Astrocyte (in vitro differentiated cells and primary cell): ENCODE measurements at places on chromosomes 7 and 10. TPM values are rescaled to one million over a fixed set of nuclear protein-coding genes. Genes with fewer than 3 reads are reported as not detected.

DNA sequence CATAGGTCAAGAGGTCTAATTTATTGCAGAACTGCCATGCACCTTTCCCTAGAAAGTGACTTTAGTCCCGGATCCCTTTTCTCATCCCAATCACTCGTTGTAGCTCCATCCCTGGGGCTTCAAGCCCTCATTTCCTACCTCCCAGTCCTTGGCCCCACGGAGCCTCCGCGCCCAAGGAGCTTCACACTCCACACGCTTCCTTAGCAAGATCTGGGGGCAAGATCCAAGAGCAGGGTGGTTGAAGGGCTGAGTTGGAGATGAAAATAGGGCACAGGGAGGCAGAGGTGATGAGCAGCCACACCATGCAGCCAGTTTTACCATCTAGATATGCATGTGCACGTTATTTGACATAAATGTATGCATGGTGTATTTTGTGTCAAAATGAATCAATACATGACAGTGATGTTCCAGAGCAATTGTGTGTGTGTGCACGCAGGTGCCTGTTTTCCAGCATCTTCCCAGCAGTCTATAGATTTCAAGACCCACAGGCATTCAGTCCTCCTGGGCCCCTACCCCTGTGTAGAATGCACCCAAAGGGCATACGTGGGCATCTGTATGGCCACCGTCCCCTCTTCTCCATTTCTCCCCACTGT lies 6.0 kb upstream of the TRPV6 start:
- H3K36me3 ChIP-seq, result no peaks in the 10 kb centered on the region
- H3K4me1 ChIP-seq, result no peaks in the 10 kb centered on the region
- peaks cover 5% of the 10 kb centered on the region for H3K27me3 ChIP-seq
- no peak for DNase-seq

GRCh38 chr10:71767420-71768035 lies 5.8 kb downstream of the VSIR start:
- peak overlapping the region; percentile 73 for H3K27ac ChIP-seq
- H3K4me1 ChIP-seq, result peaks cover 40% of the 10 kb centered on the region
- no peak overlapping the region for H3K4me3 ChIP-seq
- DNase-seq, result no peak
- H3K36me3 ChIP-seq, result no peaks in the 10 kb centered on the region
- no peaks in the 10 kb centered on the region for H3K27me3 ChIP-seq

The TRPV5 gene
- total RNA-seq, result not detected in 2 replicates

DNA sequence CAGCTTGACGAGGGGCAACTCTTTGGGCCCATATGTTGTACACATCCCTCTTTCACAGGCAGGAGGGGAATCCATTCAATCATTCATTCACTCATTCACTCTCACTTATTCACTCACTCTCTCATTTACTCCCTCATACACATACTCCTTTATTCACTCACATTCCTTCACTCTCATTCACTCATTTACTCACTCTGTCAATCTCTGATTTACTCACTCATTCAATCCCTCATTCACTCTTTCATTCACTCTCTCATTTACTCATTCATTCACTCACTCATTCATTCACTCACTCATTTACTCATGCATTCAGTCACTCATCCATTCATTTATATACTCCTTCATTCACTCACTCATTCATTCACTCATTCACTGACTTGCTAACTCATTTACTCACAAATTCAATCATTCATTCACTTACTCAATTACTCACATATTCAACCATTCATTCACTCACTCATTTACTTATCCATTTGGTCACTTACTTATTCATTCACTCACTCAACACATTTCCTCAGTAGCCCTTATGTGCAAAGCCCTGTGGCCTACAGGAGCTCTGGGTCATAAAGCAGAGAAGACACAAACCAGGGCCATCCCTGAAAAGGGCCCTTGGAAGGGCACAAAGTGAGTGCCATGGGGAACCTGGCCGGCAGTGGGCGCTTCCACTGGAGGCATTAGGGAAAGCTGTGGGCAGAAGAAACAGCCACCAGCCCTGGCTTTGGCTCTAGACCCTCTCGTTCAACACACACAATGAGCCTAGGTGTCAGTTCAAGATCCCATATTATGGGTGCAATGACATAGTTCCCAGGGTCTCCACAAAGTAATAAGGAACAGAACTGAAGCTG lies 26.0 kb downstream of the HIP1 start:
- no peak overlapping the region for H3K4me3 ChIP-seq
- no peak for DNase-seq
- H3K36me3 ChIP-seq, result no peaks in the 10 kb centered on the region
- peak overlapping the region; percentile 44 for H3K27ac ChIP-seq

GRCh38 chr7:41162612-41163011 lies 540.3 kb downstream of the INHBA start:
- H3K36me3 ChIP-seq, result no peaks in the 10 kb centered on the region
- H3K4me1 ChIP-seq, result no peaks in the 10 kb centered on the region
- DNase-seq, result peak; percentile 60
- H3K27ac ChIP-seq, result no peak overlapping the region

DNA sequence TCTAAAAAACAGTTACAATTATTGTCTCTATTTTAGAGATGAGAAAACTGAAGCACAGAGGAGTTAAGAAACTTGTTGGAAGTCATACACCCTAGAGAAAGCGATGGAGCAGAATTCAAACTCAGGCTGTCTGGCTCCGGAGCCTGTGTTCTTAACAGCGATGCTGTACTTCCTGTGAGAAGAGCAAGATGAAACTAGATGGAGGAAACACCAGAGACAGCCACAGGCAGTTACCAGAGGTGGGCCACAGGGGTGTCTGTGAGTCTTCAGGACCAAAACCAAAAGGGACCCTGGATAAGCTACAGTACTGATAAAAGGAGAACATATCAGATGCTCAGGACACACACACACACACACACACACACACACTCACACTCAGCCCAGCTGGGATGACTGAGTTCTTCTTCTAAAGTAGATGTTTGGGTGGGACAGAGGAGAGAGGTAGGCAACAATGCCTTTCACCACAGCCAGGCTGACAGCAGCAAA lies 289.2 kb downstream of the FZD1 start:
- no peak overlapping the region for H3K27ac ChIP-seq
- no peak for DNase-seq
- H3K27me3 ChIP-seq, result no peaks in the 10 kb centered on the region
- H3K4me3 ChIP-seq, result no peak overlapping the region
- H3K4me1 ChIP-seq, result peaks cover 11% of the 10 kb centered on the region
- H3K36me3 ChIP-seq, result no peaks in the 10 kb centered on the region

DNA sequence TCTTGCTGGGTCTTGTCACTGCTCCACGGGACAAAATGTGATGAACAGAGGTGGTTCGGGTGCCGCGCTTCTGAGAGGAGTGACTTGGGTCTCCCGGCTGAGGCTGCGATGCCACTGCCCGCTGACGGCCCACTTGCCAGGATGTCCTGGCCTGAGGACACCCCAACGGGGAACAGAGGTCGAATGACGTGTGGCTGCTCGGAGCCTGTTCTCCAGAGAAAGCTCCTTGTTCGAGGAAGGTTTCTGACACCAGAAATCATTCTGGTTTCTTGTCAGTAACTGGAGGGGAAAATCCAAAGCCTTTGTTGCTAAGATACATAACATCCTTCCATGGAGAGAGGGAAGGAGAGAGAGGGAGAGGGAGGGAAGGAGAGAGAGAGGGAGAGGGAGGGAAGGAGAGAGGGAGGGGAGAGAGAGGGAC lies 236.4 kb downstream of the WDR37 start:
- no peaks in the 10 kb centered on the region for H3K27me3 ChIP-seq
- no peak overlapping the region for H3K4me3 ChIP-seq
- H3K27ac ChIP-seq, result no peak overlapping the region
- no peak for DNase-seq

The CLDN12 gene
- total RNA-seq, result 37.9 and 42.8 TPM in 2 replicates

DNA sequence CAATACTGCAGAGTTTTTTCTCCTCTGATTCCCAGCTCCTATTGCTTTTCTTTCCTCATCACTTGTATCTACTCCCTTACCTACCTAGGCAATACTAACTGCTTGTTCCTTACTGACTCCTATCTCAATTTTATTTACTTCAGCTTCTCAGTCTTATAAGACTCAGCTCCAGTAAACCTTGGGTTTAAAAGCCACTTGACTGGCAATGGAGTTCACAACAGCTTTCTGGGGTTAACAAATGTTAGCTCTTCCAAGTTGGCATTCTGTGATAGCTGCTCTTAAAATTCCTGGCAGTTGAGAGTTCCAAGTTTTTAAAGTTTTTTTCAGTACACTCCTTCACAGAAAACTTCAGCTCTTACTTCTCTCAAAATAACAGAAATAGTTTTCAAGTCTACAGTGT lies 14.2 kb downstream of the ATAD1 start:
- no peaks in the 10 kb centered on the region for H3K27me3 ChIP-seq
- no peak overlapping the region for H3K27ac ChIP-seq
- peaks cover 6% of the 10 kb centered on the region for H3K36me3 ChIP-seq
- H3K4me3 ChIP-seq, result no peak overlapping the region
- H3K4me1 ChIP-seq, result no peaks in the 10 kb centered on the region
